Astrocyte (in vitro differentiated cells and primary cell): ENCODE measurements at places on chromosomes 4 and X. TPM values are rescaled to one million over a fixed set of nuclear protein-coding genes. Genes with fewer than 3 reads are reported as not detected.

The LRPAP1 gene
- 191 and 203 TPM in 2 replicates for total RNA-seq

The CLDN2 gene
- total RNA-seq = 0.77 and 2.0 TPM in 2 replicates

The EDA gene
- total RNA-seq = 1.2 and 1.8 TPM in 2 replicates

GRCh38 chr4:146577111-146577510 is 55.4 kb upstream of the SLC10A7 start:
- peak; percentile 26 for DNase-seq
- no peak overlapping the region for H3K4me3 ChIP-seq
- H3K27ac ChIP-seq = no peak overlapping the region
- H3K4me1 ChIP-seq = no peaks in the 10 kb centered on the region

DNA sequence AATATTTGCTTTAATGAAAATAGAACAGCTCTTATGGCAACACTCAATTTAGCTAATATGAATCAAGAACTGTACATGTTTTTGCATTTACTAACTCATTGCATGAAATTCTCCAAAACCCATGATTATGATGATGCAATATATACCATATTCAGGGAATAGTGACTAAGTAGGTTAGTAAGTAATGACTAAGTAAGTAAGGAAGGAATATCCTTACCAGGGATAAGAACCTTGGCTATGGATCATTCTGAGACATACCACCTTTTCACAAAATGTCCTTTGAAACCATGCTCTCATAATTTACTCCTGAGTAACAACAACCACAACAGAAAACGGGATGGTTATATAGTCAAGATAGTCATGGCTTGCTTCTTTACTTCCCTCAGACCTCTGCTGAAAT is 1513.0 kb downstream of the STIM2 start:
- no peaks in the 10 kb centered on the region for H3K36me3 ChIP-seq
- H3K4me1 ChIP-seq = no peaks in the 10 kb centered on the region
- H3K27ac ChIP-seq = no peak overlapping the region
- no peaks in the 10 kb centered on the region for H3K27me3 ChIP-seq
- H3K4me3 ChIP-seq = no peak overlapping the region

DNA sequence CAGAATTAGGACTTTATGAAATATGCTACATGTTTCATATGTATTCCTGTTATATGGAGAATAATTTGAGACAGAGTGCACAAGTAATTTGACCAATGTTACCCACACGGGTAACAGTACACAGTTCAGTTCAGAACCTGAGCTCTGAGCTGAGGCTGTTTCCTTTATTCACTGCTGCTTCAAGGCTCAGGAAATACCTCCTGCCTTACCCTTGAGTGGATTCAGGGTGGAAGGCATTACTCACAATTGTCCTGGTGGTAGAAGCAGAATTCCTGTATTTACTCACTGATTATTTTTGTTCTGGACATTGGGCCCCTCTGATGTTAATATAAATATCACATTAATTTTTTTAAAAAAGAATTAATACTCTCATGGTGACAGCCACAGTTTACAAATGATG is 73.5 kb upstream of the CAMK2D start:
- no peaks in the 10 kb centered on the region for H3K36me3 ChIP-seq
- H3K4me3 ChIP-seq = no peak overlapping the region
- peaks cover 15% of the 10 kb centered on the region for H3K4me1 ChIP-seq
- no peak overlapping the region for H3K27ac ChIP-seq
- H3K27me3 ChIP-seq = no peaks in the 10 kb centered on the region

DNA sequence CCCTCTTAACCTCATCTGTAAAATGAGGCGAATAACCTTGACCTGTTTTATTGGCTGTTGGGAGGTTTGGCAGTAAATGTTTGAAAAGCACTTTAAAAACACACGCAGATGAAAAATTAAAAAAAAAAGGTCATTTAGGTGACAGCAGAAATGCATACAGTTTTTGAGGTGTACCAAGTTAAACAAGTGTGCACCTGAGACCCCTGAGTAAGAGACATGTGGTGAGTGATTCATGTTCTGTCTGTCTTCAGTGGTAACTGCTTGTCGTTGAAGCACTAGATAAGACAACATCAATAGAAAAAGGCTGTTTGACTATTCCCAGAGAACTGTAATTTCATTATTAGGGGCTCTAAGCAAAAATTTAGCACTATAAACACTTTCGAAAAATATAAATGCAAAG is 608.4 kb upstream of the PITX2 start:
- H3K4me1 ChIP-seq = peaks cover 10% of the 10 kb centered on the region
- DNase-seq = peak; percentile 44
- H3K4me3 ChIP-seq = no peak overlapping the region
- no peaks in the 10 kb centered on the region for H3K27me3 ChIP-seq
- no peaks in the 10 kb centered on the region for H3K36me3 ChIP-seq
- H3K27ac ChIP-seq = no peak overlapping the region

GRCh38 chr4:26058537-26058936 is 144.5 kb downstream of the SMIM20 start:
- no peak overlapping the region for H3K4me3 ChIP-seq
- H3K36me3 ChIP-seq = no peaks in the 10 kb centered on the region
- no peak overlapping the region for H3K27ac ChIP-seq
- no peak for DNase-seq

DNA sequence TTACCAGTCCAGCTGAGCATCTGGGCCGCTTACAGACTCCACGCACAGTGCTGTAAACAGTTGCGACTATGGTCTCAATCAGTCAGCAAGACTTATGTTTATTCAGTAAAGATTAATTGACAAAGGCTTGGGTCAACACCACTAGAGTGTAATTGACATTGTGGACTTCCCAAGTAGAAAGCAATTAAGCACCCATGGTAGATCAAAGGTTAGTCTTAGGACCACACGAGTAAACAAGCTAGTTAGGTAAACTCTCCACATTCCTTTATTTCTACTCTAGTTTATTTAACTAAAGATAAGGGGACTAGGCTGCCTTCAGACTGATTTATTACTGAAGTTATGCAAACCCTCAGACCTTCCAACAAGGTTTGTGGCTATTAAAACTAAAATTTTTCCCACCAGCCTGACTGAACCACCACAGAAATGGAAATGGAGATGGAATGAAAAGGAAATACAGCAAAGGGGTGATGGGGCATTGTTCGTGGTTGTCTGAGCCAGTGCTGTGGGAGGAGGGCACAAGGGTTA is 44.2 kb downstream of the MTHFD2L start:
- no peak overlapping the region for H3K4me3 ChIP-seq
- H3K4me1 ChIP-seq = peaks cover 23% of the 10 kb centered on the region
- H3K27ac ChIP-seq = no peak overlapping the region
- no peaks in the 10 kb centered on the region for H3K27me3 ChIP-seq
- no peaks in the 10 kb centered on the region for H3K36me3 ChIP-seq
